ENCODE measurements at places on chromosomes 4 and X.
A peak's percentile ranks its signal among the peaks of the same experiment; 100 is the strongest.

DNA sequence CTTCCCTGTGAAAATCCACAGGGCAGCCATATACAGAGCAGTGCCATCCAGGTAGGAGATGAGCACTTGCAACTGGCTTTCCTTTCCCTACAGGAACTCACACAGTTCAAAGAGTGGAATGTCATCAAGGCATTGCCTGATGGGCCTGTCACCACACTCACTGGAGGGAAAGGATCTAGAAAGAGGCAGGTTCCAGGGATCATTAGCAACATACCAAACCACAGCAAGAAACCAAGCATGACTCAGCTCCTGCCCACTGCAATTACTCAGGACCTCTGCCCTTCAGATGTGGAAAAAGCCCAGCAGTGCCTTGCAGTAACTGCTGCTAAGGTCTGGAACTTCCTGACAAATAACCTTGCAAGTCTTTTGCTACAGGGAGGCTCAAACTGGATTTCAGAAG is 101.2 kb downstream of the ZNF674 start:
- DNase-seq: peak; percentile 64

GRCh38 chrX:6904156-6904555 is 243.4 kb upstream of the STS start:
- DNase-seq: no peak

DNA sequence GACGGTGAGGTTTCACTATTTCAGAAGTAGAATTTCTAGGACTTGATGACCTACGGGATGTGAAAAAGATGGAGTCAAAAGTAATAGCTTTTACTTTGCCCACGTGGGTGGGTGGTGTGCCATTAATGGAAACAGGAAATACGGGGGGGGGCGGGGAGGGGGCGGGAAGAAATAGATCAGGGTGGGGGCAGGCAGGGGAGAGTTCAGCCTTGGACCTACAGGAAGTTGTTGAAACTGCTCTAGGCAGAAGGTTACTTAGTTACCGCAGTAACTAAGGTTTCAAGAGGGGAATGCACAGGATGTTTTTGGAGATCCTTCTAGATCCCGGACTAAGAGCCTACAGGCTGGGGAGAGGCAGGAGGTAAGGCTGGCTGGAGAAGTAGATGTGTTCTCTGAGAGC is 3.6 kb upstream of the FHL1 start:
- no peak for DNase-seq

DNA sequence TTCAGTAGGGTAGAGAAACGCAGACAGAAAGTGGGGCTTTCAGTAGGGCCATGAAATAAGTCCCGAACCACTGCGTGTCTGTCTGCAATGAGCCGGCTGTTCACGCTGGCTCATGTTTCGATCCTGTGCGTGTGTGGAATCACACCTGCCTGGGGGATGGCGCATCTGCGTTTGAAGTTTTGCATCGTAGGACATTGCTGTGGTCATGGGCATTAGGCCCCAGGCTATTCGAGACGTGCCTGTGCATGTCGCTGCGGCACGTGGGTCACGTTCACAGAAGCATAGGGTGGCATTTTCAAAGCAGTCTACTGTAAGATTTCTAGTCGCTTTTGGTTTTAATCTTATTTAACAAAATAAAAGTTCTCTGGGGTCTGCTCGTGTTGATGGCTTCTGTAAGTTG is 25.5 kb upstream of the HGFAC start:
- no peak for DNase-seq

DNA sequence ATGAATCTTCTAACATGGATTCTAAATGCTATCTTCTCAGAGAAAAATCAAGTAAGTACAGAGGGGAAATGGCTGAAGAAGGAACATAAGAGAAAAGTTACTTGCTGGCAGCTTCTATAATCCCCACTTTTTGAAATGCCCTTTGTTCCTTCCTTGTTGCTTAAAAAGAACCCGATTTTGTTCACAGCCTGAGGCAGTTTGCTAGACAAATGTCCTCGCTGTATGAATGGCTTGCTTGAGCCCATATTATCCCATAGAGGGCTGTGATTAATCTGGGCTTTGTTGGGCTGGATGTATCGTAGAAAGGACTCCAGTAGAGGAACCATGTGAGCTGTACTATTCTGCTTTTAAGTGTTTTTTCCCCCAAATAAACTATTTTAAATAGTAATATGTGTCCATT is 134.3 kb upstream of the FGF13 start:
- DNase-seq: no peak

GRCh38 chr4:176902710-176903323 is 110.1 kb upstream of the VEGFC start:
- peak; percentile 89 for DNase-seq
